Ureter (tissue), 1 donor: ENCODE measurements at places on chromosomes 5 and 9. TPM values are rescaled to one million over a fixed set of nuclear protein-coding genes. Genes with fewer than 3 reads are reported as not detected.

DNA sequence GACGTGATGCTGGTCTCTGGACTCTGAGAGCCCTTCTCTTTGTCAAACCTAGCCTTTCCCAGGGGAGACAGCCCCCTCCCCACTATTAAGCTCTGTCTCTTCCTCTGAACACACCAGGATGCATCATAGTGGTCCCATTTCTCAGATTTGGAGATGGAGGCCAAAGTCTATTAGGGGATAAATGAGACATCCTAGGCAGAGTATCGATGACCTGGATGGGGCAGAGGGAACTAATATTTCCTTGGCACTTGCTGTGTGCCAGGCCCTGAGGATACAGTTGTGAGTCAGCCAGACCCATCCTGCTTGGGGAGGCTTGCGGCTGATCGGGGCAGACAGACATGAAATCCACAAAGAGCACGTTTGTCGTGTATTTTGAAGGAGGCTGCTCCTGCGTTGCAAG lies 5.2 kb downstream of the DNM1 start:
- no peak for DNase-seq

DNA sequence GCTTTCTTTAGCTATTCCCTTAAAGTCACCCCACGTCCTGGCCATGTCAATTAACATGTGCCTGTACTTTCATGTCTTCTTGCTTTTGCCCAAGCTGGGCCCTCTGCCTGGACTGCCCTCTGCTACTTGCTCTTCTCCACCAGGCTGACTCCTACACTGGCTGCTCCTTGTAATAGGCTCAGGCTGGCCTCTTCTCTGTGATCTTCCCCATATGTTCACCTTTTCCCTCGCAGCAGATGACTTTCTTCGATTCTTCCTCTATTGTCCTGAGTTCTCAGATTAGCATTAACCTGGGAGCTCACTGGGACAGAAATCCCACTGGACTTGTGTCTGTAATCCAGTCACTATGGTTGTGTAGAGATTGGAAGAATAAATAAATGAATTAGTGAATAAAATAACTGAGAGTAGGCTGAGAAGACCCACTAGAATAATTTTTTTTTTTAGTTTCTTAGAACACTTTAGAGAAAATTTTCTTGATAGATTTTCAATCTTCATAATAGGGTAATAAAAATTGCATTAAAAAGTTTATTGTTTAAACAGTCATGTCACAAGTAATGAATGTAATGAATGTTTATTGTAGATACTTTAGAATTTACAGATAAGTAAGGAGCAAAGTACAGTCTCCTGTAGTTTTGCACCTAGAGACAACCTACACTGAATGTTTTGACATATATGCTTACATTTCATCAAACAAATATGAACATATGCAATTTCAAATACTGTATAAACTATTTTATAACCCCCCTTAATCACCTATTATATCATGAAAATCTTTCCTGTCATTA lies 47.4 kb upstream of the TNFSF15 start:
- DNase-seq = no peak

DNA sequence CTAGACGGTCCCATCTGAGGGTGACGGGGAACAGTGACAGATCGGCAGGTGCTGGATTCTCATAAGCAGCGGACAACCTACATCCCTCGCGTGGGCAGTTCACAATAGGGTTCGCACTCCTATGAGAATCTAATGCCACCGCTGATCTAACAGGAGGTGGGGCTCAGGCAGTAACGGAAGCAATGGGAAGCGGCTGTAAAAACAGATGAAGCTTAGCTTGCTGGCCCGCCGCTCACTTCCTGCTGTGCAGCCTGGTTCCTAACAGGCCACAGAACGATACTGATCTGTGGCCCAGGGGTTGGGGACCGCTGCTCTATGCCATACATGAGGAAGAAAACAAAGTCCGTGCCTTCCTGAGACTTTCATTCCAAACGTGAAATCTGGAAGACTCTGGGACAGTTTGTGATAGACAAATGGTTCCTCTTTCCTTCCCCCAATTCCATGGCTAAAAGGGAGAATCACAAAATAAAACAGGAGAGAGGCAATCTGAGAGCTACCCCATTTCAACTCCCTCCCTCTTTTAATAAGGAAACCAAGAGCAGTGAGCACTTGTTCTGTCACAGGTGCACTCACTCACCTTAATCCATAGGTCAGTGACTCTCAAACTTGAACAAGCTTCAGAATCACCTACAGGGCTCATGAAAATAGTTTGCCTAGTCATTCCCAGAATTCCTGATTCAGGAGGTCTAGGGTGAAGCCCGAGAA lies 12.1 kb downstream of the PDCL start:
- no peak for DNase-seq

The PCDHB16 gene
- total RNA-seq = 3.4 TPM

The SPAG8 gene
- total RNA-seq = 6.4 TPM

The PCDHGC4 gene
- total RNA-seq = 3.6 TPM

The SPINK5 gene
- 3.2 TPM for total RNA-seq

The PDLIM4 gene
- 33.9 TPM for total RNA-seq
